Activated CD8-positive, alpha-beta memory T cell treated with anti-CD3 and anti-CD28 coated beads, Interleukin-2, amount 10 ng/mL, durations not matched to agents 7 days and 5 days (primary cell): ENCODE measurements at places on chromosomes 13 and 19. TPM values are rescaled to one million over a fixed set of nuclear protein-coding genes. Genes with fewer than 3 reads are reported as not detected.

PBX4 gene
- total RNA-seq, result 39.9 TPM

SHISA7 gene
- total RNA-seq, result not detected

SKA3 gene
- total RNA-seq, result 36.6 TPM

PTH2 gene
- not detected for total RNA-seq

FFAR2 gene
- total RNA-seq, result not detected

KLK10 gene
- total RNA-seq, result not detected

ZNF665 gene
- total RNA-seq, result 2.9 TPM

LILRA2 gene
- total RNA-seq, result 0.14 TPM

PNMA8A gene
- 0.29 TPM for total RNA-seq

BRCA2 gene
- total RNA-seq, result 25.1 TPM

NLRP9 gene
- not detected for total RNA-seq

CGB5 gene
- not detected for total RNA-seq

CCL25 gene
- not detected for total RNA-seq

CLEC4M gene
- not detected for total RNA-seq

ZNF99 gene
- not detected for total RNA-seq

LILRB2 gene
- total RNA-seq, result not detected

EML2 gene
- total RNA-seq, result 122 TPM

ZNF793 gene
- total RNA-seq, result 6.1 TPM

PEG3 gene
- total RNA-seq, result not detected

RFPL4A gene
- not detected for total RNA-seq

DACT3 gene
- 1.2 TPM for total RNA-seq

SERPINE3 gene
- not detected for total RNA-seq

RNF225 gene
- total RNA-seq, result 0.61 TPM

LGI4 gene
- not detected for total RNA-seq

RETN gene
- not detected for total RNA-seq

ZIK1 gene
- total RNA-seq, result 10.6 TPM

ATP12A gene
- total RNA-seq, result 4.7 TPM

FCAR gene
- not detected for total RNA-seq
